ENCODE measurements at places on chromosomes 5 and 9.

GRCh38 chr5:81579262-81579924 is 171.5 kb downstream of the SSBP2 start:
- DNase-seq: peak; percentile 11

DNA sequence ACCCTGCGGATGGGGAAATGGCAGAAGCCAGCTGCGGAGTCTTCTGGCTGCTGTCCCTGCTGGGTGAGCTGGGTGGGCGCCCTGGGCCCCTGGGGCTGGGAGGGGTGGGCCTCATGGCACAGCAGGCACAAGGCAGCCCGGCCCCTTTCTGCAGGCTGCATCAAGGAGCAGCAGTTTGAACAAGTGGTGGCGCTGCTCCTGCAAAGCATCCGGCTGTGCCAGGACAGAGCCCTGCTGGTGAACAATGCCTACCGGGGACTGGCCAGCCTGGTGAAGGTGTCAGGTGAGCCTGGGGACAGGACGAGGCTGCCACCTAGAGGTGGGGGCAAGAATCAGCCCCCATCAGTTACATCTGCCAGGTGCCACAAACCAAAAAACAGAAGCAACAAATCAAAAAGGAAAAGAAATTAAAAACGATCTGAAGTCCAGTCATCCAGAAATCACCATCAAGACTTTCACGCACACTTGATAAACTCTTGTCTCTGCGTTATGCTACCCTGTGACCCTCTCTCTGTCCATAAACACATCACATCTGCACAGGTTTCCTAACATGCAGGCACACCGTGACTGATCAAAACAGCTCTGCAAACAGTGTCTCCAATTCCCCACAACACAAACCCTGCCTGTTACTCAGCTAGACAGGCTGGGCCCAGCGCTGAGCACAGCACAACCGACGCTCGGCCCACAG is 13.9 kb downstream of the REXO4 start:
- DNase-seq: no peak

- peak; percentile 55 for DNase-seq
Measured at GRCh38 chr5:51383131-51384121, at the start of gene ISL1. Gene ISL1, plus strand, starts transcription at chr5:51383448. Its CDS starts 224 bp downstream, at chr5:51383672.

GRCh38 chr5:150288791-150289190 is 782 bp downstream of the CAMK2A start:
- no peak for DNase-seq

- no peak for DNase-seq
Measured at GRCh38 chr5:66012271-66012670, 85.9 kb downstream of the ERBIN start.

DNA sequence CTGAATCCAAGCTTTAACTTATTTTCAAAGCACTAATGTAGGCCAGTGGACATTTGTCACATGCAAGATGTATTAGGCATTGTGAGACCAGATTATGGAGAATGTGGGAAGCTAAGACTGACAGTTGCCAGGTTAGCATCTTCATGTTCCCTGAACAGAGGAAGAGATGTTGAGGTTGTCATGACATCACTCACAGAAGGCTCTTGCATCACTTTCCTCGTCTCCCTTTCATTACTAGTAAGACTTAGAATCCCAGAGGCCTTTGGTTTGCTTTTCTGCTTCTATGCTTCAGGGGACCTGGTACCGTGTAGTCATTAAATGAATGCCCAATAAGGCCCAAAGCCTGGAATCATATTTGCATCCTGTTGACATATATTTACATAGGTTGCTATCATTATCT is 76.4 kb upstream of the RPS23 start:
- no peak for DNase-seq

- no peak for DNase-seq
Measured at GRCh38 chr5:586751-587285, 25.3 kb upstream of the CEP72 start.

DNA sequence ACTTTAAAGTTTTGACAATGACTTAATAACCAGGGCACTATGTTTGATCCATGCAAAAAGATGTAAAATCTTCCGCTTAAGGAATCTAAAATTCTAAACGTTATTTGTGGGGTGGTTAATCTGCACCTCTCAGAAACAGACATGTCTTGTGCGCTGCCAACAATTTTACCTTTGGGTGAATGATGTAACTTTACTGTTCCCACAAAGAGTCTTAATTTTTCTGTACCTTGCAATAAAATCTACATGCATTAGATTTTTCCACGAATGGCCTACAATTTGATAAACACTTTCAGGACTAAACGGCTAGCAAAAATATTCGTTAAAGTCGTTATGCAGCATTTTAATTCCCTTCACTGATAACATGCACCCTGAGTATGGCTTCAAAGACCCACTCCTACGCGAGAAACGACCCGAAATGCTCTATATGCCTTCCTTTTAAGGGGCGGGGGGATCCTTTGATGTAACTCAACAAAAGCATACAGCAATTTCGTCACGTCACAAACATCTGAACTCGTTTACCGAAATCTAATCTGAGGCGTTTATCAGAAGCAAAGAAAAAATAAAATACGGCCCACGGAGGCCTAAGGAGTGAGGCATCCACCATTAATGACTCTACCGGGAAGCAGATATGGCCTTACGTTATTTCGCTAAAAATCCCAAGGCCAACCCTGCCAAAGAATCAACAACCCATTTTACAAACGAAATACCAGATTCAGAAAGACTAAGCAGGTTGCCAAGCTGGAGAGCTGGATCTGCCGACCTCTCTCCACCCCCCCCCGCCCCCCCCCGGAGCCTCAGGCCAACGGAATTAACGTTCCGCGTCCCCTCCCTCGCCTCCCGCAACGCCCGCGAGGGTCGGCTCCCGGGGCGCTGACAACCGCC is 621 bp downstream of the AK6 start:
- DNase-seq: peak; percentile 54

- DNase-seq: peak; percentile 53
Measured at GRCh38 chr5:115838885-115839518, 2.4 kb downstream of the ATG12 start.

DNA sequence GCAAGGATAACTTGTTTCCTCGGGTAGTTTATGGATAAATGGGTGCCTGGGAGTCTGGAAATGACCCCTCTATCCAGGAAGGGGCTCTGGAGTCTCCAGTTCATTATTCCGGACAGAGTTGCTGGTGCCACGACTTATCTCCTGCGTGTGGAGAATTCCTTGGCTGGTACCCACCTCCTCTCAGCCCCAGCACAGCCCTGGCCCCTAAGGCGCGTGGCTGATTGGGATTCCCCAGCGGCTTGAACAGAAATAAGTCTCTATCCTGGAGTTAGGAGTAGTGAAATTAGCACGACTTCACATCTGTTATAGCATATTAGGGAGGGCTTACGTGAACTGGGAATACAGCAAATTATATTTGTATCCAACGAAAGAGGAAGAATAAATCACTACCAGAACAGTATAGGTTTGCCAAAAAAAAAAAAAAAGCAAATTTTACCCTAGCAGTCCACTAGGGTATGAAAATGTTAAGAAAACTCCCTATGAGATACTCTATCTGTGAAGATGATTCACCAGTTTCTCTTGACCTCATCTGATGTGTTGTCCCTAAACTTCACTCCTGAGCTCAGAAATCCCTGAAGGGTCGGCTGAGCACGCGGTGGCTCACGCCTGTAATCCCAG is 172.5 kb upstream of the OTULINL start:
- DNase-seq: peak; percentile 52

- DNase-seq: no peak
Measured at GRCh38 chr5:174083056-174083827, 37.7 kb downstream of the NSG2 start.

GRCh38 chr9:121648172-121648571 is 3.3 kb upstream of the DAB2IP start:
- DNase-seq: no peak

- peak; percentile 44 for DNase-seq
Measured at GRCh38 chr5:17444496-17444895, 53.5 kb upstream of the TAF11L2 start.

GRCh38 chr9:17480966-17481365 is 97.9 kb upstream of the SH3GL2 start:
- no peak for DNase-seq

DNA sequence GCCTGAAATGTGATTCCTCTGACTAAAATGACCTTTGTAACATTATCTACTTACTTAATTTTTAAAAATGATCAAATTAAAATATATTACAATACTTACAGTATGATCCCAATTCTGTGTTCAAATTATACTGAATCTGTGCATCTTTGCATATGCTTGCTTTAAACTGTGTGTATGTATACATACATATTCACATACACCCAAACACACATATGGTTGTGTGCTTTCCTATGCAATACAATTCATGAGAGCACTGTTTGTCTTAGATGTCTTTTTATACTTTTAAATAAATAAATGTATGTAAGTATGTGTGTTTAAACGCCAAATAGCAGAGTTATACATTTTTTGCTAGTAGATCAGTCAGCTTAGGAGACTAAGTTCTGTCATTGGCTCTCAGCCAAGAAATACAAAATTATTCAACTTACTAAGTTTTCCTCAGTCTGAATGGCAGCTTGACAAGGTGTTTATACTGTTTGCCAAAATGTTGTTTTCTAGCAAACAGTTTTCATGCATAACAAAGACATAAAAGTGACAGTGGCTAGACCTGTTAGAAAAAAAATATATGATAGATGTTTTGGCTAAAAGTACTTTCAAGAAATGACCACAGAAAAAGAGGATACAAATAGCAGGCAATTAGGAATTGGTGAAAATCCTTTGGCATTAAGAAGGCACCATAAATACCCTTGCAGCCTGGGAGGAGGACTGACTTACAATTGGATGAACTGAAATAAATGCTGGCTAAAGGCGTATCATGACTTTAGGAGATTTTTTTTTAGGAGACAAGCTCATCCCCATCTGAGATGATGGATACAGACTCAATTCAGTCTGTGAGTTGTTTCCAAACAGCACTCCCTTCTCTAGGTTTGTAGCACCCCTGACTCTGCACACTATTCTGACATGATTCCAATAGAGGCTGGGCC is 7.9 kb downstream of the TICAM2 start:
- peak; percentile 45 for DNase-seq

GRCh38 chr9:101625876-101626275 is 31.1 kb upstream of the PPP3R2 start:
- DNase-seq: peak; percentile 3

- DNase-seq: peak; percentile 57
Measured at GRCh38 chr9:18935541-18935940, 97.5 kb downstream of the SAXO1 start.

DNA sequence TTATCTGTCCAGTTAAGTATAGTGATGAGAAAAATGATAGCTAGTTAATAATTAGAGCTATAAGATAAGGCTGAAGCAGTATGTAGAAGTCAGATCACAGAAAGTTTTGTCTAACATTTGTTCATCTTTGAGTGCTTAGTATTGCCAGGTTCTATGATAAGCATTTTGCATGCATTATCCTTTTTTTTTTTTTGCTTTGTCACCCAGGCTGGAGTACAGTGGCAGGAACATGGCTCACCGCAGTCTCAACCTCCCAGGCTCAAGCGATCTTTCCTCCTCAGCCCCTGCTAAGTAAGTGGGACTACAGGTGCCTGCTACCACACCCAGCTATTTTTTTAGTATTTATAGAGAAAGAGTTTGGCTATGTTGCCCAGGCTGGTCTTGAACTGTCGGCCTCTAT is 17.5 kb downstream of the BAAT start:
- DNase-seq: no peak

DNA sequence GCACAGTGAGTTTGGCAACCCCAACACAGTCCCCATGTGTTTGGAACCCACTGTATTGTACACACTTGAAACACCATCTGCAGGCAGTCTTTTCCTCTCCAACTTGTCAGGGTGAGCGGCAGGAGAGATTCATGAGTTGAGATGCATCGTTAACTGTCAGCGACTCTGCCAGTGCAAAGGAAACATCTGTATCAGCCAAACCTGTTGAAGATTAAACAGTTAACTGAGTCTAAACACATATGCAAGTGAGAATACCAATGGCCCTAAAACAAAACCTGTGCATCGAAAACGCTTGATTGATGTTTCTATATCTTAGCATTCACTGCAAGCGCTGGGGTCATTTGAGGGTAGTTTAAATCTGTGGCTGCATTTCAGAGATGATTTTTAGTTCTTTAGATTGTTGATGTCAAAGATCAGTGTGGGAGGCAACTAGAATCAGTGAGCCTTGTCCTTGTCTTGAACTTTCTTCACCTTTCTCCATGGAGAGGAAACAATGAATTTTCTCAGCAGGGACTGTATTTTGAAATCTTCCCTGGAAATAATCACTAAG is 41.3 kb upstream of the PAM start:
- DNase-seq: no peak

GRCh38 chr5:177496070-177496726 is 1.2 kb downstream of the PDLIM7 start:
- peak; percentile 66 for DNase-seq

DNA sequence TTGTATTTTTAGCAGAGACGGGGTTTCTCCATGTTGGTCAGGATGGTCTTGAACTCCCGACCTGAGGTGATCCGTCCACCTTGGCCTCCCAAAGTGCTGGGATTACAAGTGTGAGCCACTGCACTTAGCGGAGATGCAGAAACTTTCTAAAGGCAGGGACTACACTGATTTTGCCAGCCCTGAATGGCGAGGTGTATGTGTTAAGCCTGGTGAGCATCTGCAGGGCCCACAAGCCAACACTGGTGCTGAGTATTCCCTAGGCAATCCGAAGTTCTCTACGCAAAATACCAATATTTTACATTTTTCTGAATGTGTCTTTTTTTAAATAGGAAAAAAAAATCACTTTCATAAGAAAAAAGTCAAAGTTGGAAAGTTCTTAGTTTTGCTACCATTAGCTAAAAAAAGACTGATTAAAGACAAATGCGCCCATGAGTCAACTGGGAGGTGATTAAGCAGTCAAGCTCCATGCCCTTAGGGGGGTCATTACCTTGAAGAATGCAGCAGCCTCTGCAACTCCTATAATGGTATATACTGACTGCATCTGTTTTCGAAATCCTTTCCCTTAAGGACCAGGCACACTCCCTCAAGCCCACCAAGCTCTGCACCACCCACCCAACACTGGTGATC is 502.8 kb downstream of the BNC2 start:
- DNase-seq: peak; percentile 80

- DNase-seq: no peak
Measured at GRCh38 chr5:61477788-61478187, 145.7 kb downstream of the ZSWIM6 start.

DNA sequence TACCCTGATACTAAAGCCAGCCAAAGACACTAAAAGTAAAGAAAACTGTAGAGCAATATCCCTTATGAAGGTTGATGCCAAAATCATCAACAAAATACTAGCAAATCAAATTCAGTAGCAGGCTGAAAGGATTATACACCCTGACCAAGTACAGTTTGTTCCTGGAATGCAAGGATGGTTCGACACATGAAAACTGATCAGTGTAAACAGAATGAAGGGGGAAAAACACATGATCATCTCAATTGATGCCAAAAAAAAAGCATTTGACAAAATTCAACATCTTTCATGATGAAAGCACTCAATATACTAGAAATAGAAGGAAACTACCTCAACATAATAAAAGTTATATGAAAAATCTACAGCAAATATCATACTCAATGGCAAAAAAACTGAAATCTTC is 43.5 kb upstream of the LRRC14B start:
- no peak for DNase-seq

GRCh38 chr5:73447530-73448462 is 781 bp downstream of the FOXD1 start:
- peak; percentile 75 for DNase-seq

GRCh38 chr9:112743216-112743836 is 7.2 kb upstream of the SNX30 start:
- DNase-seq: no peak

- peak; percentile 79 for DNase-seq
Measured at GRCh38 chr5:98296426-98296825, 477.0 kb upstream of the RGMB start.
